ENCODE measurements at places on chromosomes 5 and 9.

GRCh38 chr5:154274828-154275185 lies 84.3 kb downstream of the GALNT10 start:
- no peak for DNase-seq

DNA sequence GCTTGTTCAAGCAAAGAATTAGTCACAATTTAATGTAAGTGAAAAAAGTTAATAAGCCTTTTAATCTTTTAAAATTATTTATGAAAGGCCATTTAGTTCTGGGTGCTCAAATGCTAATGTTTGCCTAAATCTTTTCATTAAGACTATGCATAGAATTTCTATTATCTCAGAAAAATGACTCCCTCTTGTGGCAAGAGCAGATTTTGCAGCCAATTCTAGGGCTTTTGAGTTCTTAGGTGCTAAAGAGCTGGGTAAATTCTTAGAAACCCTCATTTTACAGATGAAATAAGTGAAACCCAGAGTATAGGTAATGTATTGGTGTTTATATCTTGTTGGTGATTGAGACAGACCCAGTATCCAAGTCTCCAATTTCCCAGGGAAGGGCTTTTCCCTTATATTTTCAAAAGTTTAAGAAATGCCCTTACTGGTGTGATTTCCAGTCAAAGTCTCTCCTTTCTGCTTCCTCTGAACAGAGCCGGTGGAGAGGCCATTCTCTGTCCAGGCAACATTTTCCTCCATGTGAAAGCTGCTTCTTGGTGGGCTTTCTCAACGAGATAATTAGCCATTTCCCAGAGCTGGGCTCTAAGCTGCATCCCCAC lies 24.1 kb upstream of the PCSK5 start:
- DNase-seq: peak; percentile 83

- DNase-seq: no peak
Observed at GRCh38 chr5:60690326-60690725, 9.6 kb downstream of the DEPDC1B start.

DNA sequence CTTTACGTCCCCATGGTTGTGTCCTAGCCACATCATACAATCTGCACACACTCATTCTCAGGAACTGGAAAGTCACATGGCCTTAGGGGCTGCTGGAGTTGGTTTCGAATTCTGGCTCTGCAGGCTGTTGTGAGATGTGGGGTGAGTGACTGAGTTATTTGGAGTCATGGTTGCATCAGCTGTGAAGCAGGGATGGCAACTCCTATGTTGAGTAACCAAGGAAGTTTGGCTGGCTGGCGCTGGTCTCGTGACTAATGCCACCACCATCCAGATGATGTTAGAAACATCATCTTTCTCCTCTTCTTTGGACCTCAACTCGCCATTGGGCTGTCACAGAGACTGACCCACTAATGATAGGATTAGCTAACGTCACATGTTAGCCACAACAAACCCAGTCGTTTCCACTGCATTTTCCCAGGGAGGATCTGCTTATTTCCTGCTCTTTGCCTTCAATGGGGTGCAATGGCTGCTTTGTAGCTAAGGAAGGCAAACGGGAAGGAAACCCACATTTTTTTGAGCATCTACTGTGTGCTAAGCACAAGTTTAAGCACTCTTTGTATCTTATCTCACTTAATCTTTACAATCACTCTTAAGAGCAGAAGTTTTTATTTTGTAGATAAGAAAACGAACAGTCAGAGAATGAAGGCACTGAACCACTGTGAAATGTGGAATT lies 78.1 kb upstream of the UBTD2 start:
- DNase-seq: peak; percentile 12

- DNase-seq: peak; percentile 40
Observed at GRCh38 chr5:151449839-151450238, 2.4 kb downstream of the SLC36A1 start.

- peak; percentile 49 for DNase-seq
Observed at GRCh38 chr5:141528291-141528984, 39.6 kb downstream of the PCDHGC5 start.

DNA sequence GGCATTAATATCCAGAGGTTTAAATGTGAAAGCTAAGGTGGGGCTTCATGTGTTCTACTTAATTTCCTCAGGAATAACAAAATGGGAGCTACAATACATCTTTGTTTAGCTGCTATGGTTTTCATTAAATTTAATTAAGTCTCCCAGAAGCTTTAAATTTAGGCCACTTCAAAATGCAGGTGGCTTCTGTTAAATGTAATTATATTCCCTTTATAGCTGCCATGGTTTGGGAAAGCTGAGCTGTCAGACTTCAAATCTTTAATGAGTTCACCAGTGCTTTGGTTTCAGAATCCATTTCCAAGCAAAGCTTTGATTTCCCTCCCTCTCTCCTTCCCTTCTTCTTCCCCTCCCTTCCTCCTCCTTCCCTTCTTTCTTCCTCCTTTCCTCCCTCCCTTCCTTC lies 58.4 kb upstream of the FAM170A start:
- DNase-seq: peak; percentile 22

DNA sequence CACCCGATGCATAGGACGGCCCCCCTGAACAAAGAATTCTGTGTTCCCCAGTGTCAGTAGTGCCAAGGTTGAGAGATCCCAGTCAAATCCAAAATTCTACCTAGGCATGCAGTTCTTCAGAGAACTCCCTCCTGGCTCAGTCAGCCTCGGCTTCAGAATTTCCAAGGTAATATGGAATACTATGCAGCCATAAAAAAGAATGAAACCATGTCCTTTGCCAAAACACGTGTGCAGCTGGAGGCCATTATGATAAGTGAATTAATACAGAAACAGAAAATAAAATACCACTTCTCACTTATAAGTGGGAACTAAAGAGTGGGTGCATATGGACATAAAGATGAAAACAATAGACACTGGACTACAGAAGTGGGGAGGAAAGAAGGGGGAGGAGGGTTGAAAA lies 87.1 kb upstream of the TRIO start:
- no peak for DNase-seq

DNA sequence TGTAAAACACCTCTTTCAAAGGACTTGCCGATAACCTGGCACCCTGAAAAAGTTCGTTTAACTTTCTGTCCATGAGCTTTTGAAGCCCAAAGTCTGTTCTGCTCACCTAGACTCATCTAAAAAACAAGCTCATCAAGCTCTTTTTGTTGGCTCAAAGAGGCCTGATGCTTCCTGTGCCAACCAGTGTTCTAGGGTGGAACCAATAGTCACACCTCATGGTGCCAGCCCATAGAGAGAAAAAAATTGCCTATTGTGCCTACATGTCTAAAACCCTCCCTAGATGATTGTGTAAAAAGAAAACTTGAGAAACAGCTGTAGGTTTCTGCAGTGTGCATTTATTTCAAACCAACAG lies 4.7 kb downstream of the SH3RF2 start:
- DNase-seq: no peak

- no peak for DNase-seq
Observed at GRCh38 chr5:77101298-77101697, 14.2 kb upstream of the ZBED3 start.

GRCh38 chr9:109382182-109382581 lies 61.3 kb upstream of the EPB41L4B start:
- no peak for DNase-seq

- no peak for DNase-seq
Observed at GRCh38 chr9:71608825-71609447, 159.4 kb downstream of the CEMIP2 start.

DNA sequence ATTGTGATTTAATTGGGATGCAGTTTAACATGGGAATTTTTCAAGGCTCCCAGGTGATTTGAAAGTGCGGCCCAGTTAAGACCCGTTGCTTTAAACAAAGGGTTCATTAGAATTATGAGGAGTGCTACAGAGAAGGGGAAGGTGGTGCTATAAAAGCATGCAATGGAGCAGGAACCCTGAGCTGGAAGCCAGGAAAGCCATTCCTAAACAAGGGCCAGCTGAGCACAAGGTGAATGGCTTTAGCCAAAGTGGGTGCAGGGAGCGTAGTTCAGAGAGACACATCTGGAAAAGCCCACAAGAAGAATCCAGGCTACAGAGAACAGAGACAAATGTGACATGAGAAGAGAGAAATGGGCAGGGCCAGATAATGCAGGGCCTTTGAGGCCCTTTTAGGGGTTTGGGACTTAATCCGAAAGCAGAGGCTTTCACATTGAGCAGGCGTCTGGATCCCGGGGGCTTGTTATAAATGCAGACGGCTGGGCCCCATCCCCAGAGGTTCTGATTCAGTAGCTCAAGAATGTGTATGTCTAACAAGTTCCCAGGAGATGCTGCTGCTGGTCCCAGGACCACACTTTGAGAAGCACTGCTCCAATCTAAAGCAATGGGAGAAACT lies 138.1 kb upstream of the WWC1 start:
- no peak for DNase-seq

- DNase-seq: no peak
Observed at GRCh38 chr9:35395076-35395705, 94.7 kb upstream of the RUSC2 start.

DNA sequence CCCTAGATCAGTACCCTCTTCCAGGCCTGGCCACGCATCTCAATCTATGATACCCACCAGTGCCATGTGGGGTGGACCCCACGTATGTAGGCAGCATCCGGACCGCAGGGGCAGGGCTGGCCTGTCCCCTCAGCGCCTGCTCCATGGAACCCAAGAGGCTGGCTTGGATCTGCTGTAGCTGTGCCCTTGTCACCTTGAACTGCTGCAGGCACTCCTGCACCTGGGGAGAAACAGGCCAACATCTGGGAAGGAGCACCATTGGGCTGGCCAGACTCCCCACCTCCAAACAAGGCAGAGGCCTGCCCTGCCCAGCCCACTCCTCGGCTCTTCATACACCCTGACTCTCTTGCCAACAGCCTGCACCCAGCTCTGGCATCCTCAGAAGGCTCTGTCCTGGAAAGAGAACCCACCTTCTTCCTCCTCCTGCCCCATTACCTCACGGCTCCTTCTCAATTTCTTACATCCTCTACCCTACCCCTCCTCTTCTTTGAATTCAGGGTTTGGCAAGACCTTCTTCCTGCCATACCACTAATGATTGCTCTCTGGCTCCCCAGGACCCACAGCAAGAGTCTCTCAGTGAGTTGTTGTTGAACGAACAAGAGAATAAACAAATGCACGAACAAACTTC lies 7.7 kb downstream of the HK3 start:
- no peak for DNase-seq

- DNase-seq: no peak
Observed at GRCh38 chr9:68698943-68699509, 6.0 kb upstream of the PIP5K1B start.

GRCh38 chr5:130102375-130102774 lies 198.1 kb downstream of the CHSY3 start:
- no peak for DNase-seq
